ENCODE measurements at places on chromosomes 13 and 19. TPM values are rescaled to one million over a fixed set of nuclear protein-coding genes. Genes with fewer than 3 reads are reported as not detected.

The ATP1A3 gene
- total RNA-seq: not detected

DNA sequence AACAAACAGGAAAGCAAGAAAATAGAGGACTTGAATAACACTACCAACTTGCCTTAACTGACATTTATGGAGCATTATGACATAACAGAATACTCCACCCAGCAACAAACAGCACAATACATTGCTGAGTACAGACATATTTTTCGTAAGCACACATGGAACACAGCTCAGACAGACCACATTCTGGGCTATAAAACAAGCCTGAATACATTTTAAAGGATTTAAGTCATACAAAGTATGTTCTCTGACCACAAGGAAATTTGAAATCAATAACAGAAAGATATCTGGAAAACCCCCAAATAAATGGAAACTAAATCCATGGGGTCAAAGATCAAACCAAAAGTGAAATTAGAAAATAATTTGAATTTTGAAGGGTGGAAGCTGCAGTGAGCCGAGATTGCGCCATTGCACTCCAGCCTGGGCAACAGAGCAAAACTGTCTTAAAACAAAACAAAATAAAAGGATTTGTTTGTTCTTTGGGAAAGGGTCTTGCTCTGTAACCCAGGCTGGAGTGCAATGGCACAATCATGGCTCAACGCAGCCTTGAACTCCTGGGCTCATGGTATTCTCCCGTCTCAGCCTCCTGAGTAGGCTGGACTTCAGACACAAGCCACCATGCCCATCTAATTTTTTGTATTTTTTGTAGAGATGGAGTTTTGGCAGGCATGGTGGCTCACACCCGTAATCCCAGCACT is 5.6 kb downstream of the ZDHHC20 start:
- no peak for DNase-seq

The LGALS14 gene
- not detected for total RNA-seq

The KLF12 gene
- total RNA-seq: 10.0 TPM

The ZNF625 gene
- not detected for total RNA-seq

- DNase-seq: no peak
Observed at GRCh38 chr19:45646345-45646698, 7.1 kb upstream of the EML2 start.

The TEX30 gene
- total RNA-seq: 10.7 TPM

GRCh38 chr19:17784201-17785008 is 10.5 kb upstream of the B3GNT3 start:
- DNase-seq: peak; percentile 80

- no peak for DNase-seq
Observed at GRCh38 chr19:56681702-56682101, 10.1 kb upstream of the ZNF835 start.

The LIPE gene
- total RNA-seq: 8.6 TPM

The BRCA2 gene
- total RNA-seq: 11.9 TPM

The C1QTNF9 gene
- total RNA-seq: not detected

- DNase-seq: no peak
Observed at GRCh38 chr19:13764821-13765394, 586 bp downstream of the MRI1 start.

The MUC16 gene
- total RNA-seq: 0.05 TPM

The FSD1 gene
- total RNA-seq: not detected

The TYROBP gene
- not detected for total RNA-seq

- no peak for DNase-seq
Observed at GRCh38 chr19:38741670-38742069, 2.6 kb downstream of the CAPN12 start.

The NTF4 gene
- total RNA-seq: 7.8 TPM

DNA sequence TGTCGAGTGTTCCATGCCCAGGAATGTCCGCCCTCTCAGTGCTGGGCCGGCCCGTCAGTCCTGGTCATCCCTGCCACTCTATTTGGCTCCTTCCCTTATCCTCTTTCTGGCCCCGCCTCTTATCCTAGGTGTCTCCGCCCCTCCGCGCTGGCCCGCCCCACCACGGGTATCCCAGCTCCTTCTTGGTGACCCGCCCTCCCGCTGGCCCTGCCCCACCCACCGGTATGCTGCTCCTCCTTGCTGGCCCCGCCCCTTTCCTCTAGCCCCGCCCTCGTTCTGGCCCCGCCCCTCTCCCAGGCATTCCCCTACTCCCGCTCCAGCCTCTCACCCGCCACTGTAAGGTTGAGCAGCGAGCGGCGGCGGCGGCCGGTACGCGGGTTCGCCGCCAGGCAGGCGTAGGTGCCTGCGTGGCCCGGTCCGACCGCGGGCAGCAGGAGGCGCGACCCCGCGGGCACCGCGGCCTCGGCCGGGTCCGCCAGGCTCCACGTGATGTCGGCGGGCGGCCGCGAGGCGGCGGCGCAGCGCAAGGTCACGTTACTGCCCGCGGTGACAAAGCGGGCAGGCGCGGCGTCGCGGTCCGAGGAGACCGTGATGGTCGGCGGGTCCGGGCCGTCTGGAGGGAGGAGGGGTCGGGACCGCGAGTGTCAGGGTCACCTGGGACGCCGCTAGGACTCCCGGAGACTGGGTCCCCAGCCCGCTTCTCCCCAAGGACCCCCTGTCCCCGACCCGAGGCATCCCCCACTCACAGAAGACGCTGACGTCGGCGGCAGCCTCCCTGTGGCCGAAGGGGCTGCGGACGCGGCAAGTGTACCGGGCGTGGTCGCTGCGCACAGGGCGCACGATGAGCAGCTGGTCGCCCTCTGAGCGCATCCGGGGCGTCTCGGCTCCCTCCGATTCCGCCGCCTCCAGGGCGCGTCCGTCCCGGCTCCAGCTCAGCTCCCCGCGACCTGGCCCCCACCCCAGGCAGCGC is 2.0 kb downstream of the VSIG10L start:
- DNase-seq: peak; percentile 98

DNA sequence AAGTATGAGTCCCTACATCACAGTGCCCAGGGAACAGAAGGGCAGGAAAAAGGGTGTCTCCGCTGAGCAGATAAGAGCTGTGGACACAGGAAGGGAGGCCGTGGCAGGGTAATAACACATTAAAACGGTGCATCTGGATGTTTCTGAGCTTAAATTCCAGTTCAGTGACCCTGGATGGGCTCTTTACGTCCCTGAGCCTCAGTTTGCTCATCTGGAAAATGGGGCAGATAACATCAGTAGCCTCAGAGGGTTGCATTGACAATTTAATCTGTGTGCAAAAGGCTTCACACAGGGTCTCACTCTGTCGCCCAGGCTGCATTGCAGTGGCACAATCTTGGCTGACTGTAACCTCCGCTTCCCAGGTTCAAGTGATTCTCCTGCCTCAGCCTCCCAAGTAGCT is 58.1 kb downstream of the CELF5 start:
- no peak for DNase-seq

DNA sequence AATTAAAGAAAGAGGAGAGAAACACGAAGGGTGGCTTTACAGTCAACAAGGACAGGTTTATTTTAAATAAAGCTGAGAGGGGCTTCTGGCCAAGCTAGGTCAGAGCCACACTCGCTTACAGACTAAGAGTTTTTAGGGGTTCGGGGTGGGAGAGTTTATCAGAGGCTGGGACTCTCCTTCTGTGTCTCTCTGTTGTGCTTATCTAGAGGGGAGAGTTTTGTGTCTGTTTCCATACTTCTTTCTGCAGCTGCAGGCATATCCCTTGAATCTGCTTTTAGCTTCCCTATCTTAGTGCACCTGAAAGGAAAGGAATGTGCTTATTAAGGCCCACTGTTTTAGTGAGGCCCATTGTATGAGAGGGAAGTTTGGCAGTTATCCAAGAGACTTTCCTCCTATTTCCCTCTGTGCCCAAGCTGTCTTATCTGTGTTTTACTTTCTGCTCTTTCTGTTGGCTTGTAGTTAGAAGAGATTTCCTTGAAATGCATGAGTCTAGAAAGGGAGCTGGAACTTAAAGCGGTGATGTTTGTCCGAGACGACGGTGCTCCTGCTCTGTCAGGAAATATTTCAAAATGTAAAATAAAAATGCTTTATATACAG is 275.3 kb downstream of the KCTD12 start:
- no peak for DNase-seq

- peak; percentile 76 for DNase-seq
Observed at GRCh38 chr19:54172471-54173358, at the start of gene TMC4. TSS of gene TMC4 (minus strand) at chr19:54173160. CDS start at chr19:54173117, 43 bp downstream.

DNA sequence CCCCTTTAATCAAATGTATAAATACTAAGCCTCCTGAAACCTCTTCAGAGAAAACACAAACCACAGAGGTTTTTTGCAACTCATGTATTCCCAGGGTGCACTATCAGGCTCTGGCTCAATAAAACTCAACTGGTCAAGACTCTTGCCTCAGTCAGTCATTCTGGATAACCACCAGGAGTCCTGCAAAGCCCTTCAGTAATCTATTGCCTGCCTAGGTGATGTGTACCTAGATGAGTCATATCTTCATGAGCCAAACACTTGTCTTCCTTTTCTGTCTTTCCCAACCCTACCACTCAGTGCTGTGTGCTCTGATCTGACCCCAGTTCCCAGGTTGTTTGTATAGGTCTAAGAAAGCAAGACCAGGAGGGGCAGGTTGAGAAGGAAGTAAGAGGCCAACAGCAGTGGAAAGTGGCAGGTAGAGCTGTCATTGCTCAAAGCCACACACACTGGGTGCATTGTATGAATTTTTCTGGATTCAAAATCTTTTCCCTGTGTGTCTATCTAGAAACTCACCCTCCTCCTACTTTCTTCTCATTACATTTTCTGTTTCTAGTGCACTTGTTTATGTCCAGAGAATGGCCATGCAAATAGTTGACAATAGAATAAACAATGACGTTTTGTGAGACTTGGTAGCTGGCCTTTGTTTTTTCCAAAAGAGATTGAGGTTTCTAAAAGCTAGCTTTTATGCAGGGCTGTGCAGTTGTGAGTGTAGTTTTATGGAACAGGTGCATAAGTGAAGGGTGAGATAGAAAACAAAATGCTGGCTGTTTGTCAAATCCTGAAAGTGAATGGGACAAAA is 48.1 kb downstream of the PSG1 start:
- DNase-seq: peak; percentile 82

The TMEM38A gene
- total RNA-seq: 4.5 TPM

The LRCH1 gene
- total RNA-seq: 16.5 TPM

DNA sequence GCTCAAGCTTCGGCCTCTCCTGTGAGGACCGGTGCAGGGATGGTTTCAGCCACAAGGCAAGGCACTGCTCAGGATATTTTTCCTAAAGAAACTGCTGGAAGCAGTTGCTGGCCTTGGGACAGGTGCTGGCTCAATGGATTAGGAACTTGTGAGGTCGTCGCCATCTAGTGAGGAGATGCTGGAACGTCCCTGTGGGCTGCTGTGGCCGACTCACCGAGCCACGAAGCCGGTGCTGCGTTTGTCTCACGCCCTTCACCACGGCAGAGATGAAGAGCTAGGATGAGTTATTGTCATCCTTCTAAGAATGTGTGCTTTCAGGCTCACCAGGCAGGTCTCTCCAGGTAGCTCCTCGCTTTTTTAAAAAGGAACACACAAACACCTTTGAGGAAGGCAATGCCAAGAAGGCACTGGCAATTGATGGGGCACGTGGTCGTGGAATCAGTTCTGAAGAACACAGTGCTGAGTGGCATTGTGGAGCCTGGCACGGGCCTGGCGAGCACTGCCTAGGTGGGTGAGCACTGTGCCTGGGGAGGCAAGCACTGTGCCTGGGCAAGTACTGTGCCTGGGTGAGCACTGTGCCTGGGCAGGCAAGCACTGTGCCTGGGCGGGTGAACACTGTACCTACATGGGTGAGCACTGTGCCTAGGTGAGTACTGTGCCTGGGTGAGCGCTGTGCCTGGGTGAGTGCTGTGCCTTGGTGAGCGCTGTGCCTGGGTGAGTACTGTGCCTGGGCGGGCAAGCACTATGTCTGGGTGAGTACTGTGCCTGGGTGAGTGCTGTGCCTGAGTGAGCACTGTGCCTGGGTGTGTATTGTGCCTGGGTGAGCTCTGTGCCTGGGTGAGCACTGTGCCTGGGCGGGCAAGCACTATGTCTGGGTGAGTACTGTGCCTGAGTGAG is 140.4 kb downstream of the TEX29 start:
- peak; percentile 40 for DNase-seq

- DNase-seq: no peak
Observed at GRCh38 chr19:5232798-5233505, 107.7 kb downstream of the PTPRS start.

- DNase-seq: peak; percentile 2
Observed at GRCh38 chr19:21593934-21594820, 88.8 kb downstream of the ZNF429 start.

The BRME1 gene
- total RNA-seq: 0.75 TPM

GRCh38 chr13:51000061-51000460 is 90.5 kb downstream of the RNASEH2B start:
- DNase-seq: no peak

DNA sequence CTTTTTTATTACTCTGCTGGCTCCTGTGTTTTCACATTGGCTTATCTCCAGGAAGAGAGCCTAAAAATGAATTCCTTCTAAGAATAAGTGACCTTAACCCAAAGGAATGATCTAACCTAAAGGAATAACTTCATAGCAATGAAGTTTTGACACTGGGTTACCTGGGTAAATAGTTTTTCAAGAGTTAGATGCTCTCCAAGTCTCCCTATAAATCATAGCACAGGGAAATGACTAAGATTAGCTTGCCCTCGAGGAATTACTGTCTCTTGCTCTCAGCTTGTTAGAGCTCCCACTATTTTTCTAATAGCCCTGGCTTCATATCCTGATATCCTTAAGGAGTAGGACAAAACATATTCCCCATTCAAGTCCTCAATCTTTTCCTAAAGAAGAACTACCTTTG is 66.3 kb downstream of the SPRY2 start:
- no peak for DNase-seq

The IL12RB1 gene
- not detected for total RNA-seq

GRCh38 chr13:27054760-27055159 is 116.9 kb downstream of the USP12 start:
- no peak for DNase-seq

- DNase-seq: no peak
Observed at GRCh38 chr13:110374431-110375370, 67.6 kb downstream of the COL4A2 start.

- peak; percentile 72 for DNase-seq
Observed at GRCh38 chr19:33273881-33274662, 28.3 kb downstream of the CEBPA start.

DNA sequence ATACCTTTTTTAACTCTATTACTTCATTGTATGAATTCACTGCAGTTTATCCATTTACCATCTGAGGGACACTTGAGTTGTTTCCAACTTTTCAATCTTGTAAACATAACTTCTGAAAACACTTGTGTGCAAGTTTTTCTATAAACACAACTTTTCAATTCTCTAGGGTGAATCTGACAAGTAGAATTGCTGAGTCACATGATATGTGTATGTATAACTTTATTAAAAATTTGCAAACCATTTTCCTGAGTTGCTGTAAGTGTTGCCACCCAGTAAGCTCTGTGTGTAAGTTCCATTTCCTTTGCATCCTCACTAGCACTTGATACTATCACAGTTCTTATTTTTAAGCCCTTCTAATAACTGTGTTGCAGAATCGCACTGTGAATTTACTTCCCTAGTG is 1415.6 kb upstream of the ATXN8OS start:
- no peak for DNase-seq

GRCh38 chr13:72253754-72254153 is 386.8 kb upstream of the DACH1 start:
- no peak for DNase-seq

All from MCF 10A (cell line).